Skeletal muscle cell (primary cell): ENCODE measurements at places on chromosomes 5 and 9.

DNA sequence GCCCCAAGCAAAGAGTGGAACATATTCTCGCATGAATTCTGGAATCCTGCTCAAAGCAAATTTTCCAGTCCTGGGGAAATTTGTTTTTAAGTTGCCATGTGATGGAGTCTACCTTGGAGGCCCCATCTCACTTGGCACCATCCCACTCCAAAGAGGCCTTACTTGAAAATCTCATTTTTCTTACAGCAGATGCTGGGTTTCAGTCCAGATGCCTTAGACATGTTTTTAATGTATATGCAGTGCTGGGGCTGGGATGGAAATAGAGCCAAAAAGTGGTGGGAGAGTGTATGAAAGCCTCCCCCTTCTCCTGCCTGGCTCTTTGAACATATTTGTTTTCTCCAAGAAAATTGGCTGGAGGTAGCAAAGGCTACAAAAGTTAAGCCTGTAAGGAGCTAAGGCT is 493.7 kb downstream of the ENC1 start:
- no peak for DNase-seq

- peak; percentile 73 for DNase-seq
These were observed 21.8 kb upstream of the PPP2CA start for GRCh38 chr5:134247428-134248224.

GRCh38 chr5:122902263-122902662 is 56.9 kb downstream of the SNX24 start:
- DNase-seq = no peak

GRCh38 chr9:94906181-94906580 is 179.7 kb downstream of the AOPEP start:
- no peak for DNase-seq

GRCh38 chr5:148639081-148639480 is 15.2 kb downstream of the HTR4 start:
- no peak for DNase-seq

GRCh38 chr9:3989915-3990314 is 310.0 kb downstream of the GLIS3 start:
- no peak for DNase-seq

GRCh38 chr9:17927616-17928015 is 348.8 kb downstream of the SH3GL2 start:
- DNase-seq = no peak
